ENCODE measurements at places on chromosomes 6 and 20.
A peak's percentile ranks its signal among the peaks of the same experiment; 100 is the strongest.

GRCh38 chr20:21511850-21512633 is 1.8 kb downstream of the NKX2-2 start:
- peak; percentile 37 for DNase-seq

GRCh38 chr6:56699066-56699654 is 56.5 kb upstream of the DST start:
- no peak for DNase-seq

DNA sequence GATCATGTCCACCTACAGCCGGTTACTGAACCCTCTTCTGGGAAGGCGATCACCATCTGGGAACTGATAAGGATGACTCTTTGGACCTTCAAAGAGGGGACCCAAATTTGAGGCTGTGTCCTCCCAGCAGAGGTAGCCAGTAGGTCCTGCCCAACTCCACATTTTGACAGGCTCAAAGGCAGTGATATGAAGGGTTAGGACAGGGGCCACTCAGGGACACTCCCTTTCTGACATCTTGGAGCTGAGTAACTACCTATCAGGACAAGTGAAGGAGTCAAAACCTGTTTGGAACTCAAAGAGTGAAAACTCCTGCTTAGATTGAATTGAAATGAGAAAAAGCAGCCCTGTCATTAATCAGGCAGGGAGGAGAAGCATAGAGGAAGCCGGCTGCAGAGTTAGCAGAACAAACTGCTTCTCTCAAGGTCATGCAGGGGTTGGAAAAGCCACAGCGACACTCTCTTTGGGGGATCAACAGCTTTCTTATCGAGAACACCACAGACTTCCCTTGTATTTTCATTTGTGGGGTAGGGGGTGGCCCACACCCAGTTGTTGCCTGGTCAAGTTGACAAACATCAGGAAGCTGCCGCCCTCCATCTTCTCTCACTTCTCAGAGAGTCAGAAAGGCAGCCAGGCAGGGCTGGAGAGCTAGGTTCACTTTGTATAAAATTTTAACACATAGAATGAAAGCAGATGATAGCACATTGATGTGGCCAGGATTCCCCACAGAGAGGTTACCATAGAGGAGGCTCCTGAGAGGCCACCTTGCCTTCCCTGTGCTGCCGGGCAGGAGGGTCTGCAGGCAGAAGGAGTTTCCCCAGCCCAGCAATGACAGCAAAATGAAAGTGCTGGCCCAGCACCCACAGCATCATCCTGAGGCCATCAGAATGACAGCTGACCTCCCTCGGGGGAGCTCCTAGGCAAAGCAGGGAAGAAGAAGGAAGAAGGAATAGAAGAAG is 47.6 kb downstream of the AGPAT4 start:
- peak; percentile 62 for DNase-seq

DNA sequence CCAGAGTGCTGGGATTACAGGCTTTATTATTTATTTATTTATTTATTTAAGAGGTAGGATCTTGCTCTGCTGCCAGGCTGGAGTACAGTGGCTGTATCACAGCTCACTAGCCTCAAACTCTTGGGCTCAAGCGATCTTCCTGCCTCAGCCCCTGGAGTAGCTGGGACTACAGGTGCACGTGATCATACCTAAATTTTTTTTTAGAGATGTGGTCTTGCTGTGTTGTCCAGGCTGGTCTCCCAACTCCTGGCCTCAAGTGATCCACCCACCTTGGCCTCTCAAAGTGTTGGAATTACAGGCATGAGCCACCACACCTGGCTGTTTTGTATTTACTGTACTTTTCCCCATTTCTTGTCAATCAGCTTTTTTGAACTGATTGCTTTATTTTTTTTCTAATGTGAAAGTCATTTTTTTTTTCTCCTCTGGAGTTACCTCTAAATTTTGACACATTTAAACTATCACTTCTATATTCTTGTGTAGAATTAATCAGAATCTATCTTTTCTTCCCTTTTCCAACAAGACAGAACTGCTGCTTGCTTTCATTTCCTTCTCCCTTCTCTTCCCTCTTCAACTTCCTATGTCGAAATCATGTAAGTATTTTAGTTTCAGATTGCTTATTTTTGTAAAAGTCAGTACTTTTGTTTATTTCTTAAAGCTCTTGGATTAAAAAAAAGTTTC is 12.0 kb downstream of the PANK2 start:
- DNase-seq = no peak

GRCh38 chr20:33490023-33490933 is at the start of gene CBFA2T2:
CBFA2T2 (plus strand) TSS chr20:33490096; CDS start chr20:33490268, 172 bp downstream.
- DNase-seq = peak; percentile 90

DNA sequence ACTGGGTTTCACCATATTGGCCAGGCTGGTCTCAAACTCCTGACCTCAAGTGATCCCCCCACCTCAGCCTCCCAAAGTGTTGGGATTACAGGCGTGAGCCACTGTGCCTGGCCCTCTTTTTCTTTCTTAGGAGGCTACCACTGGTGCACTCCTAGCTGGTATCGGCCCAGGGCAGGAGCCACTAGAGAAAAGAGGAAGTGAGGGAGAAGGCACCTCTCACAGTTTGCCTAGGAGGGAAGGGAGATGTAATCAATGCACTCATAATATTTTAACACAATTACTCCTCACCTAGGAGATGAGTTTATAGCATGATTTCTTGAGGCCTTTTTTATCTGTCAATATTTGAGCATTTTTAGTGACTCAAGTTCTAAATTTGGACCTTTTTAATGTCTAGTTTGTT is 189.0 kb upstream of the SOX4 start:
- DNase-seq = no peak

GRCh38 chr6:21518317-21518716 is 75.2 kb upstream of the SOX4 start:
- no peak for DNase-seq

- no peak for DNase-seq
These were observed 201.0 kb upstream of the STXBP5 start for GRCh38 chr6:147003186-147003585.

DNA sequence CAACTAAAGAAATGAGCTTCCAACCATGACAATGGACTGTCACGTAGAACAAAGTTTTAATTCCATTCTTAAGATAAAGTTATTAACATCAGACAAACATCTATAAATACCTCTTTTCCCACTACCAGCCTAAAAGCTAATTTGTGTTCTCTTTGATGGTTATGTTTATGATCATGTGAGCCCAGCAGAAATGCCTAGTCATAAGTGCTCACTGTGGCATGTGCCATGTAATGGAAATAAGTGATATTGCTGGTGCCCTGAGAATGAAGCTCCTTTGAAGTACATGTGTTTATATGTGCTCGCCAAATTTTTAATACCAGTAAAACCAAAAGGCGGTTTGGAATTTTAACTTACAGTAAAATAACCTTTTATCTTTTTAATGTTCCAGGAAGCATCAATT is 205.8 kb downstream of the ISM1 start:
- DNase-seq = no peak

GRCh38 chr20:740162-740561 is 28.1 kb downstream of the SLC52A3 start:
- no peak for DNase-seq

DNA sequence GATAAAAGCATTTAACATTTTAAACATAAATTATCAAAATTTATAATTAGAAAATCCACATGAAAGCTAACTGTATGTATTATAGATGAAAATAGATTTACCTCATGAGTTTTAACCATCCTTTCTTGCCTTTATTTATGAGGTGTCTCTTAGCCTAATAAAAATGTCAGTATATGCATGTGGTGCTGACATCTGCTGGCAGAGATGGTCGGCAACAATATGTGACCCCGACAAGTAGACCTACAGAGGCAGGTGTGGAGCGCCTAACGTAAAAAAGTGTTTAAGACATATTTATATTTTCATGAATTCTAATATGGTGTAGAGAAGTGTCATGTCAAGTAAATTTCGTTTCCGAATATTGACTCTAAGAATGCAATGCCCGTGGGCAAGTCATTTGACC is 149.0 kb upstream of the FUT9 start:
- peak; percentile 41 for DNase-seq

DNA sequence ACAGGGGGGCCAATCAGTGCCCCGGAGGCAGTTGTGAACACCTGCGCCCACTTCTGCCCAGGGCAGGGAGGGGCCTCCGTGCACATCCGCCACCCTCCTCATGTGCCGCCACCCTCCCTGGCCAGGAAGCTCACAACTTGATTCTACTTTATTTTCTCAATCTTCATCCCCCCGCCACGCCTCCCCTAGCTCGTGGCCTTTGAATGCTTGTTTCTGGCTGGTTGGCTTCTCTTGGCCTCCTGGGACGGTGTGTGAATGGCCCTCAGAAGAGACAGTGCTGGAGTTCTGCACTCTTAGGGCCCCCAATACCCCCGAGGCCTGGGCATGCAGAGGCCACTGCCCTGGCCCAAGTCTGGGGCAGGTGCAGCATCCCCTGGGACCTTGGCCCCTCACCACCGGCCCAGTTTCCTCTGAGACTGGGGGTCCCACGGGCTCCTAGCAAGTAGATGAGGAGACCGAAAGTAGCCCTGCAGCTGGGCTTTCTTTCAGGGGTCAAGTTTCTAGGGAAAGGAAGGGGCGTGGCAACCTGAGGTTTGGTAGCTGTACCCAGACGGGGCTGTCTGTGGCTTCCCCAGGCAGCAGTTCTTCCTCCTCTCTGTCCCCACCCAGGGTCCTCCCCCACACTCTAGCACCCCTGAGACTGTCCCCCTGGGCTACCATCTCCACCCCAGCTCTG is 1.3 kb downstream of the RGS19 start:
- DNase-seq = peak; percentile 62

GRCh38 chr6:160121981-160122380 is 366 bp downstream of the SLC22A1 start:
- no peak for DNase-seq

DNA sequence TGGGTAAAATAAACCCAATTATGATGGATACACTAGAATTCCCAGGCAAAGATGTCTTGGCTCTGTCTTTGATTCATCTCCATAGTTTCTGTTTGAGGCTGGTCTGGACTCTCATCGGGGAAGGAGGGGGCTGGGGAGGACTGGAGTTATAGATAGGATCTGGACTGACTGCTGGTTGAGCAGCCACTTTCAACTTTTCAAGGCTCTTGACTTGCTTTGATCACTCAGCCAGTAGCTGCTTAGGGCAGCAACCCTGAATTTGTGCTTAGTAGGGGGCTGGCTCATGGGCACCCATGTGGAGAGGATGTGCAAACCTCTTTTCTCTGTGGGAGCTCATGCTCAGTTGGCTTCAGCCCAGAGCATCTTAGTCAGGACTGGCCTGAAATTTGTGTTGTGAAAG is 114.0 kb upstream of the NEDD9 start:
- no peak for DNase-seq

DNA sequence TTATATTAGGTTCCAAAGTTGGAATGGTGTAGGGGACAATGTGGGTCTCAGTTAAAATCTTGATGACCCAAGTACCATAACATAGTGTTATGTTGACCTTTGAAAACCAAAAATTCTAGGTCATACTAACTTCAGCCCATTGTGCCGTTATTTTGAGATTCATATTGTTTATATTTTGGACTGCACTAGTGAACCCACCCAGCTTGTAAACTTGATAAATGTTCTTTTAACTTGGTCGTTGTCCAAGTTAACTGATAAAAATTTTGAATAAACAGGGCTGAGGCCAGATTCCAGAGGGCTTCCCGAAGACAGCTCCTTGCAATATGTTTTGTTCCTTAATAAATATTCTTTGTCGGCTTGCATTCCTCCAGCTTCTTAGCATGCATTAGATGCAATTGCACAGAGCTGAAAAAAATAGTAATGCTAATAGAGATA is 90.3 kb downstream of the BCAS1 start:
- DNase-seq = peak; percentile 51

- no peak for DNase-seq
These were observed 32.6 kb upstream of the RNF182 start for GRCh38 chr6:13892017-13892645.

DNA sequence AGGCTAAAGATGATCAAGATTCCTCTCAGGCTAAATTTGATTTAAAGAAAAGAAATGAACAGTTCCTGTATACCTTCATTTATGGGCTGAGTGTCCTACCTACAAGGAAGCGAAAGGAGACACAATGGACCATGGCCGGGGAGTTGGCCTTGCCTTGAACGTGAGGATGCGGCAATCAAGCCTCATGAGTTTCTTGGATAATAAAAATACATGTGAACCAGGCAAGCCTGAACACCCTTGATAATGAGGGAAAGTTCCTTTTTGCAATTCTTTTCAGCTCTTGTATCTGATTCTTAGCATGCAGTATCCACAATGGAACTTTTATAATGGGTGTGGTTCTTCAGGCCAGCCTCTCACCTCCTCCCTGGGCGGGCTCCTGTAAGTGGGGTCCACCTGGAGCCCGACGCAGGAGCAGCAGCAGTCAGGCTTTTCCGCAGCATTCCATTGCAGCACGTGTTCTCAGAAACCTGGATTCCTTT is 83.8 kb downstream of the RNASET2 start:
- peak; percentile 32 for DNase-seq

DNA sequence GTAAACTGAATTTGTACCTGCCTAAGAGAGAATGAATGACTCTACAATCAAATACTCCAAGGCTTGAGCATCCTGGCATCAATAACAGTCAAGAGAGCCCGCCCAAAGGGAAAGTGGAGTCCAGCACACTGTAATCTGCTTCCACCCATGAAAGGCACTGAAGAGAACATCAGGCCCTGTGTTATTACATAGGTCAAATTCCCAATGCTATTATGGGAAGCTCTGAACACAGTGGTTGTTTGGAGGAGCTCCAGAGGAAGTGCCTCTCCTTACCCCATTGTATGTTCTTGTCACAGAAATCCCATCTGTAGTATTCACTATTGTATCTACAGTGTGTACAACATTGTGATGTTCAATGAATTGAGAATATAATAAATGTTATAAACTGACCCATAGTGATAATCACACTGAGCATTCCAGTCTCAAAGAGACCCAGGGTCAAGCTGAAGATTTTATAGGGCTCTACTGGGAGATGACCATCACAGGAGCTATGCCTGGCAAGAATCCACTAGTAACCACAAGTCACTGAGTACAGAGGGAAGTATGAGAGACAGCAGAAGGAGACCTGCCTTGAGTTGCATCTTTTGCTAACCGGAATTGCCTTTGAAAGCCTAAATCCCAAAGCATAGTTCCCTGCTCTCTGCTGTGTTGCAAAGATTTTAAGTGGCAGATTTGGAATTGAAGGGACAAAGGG is 446.7 kb downstream of the GJA1 start:
- no peak for DNase-seq

DNA sequence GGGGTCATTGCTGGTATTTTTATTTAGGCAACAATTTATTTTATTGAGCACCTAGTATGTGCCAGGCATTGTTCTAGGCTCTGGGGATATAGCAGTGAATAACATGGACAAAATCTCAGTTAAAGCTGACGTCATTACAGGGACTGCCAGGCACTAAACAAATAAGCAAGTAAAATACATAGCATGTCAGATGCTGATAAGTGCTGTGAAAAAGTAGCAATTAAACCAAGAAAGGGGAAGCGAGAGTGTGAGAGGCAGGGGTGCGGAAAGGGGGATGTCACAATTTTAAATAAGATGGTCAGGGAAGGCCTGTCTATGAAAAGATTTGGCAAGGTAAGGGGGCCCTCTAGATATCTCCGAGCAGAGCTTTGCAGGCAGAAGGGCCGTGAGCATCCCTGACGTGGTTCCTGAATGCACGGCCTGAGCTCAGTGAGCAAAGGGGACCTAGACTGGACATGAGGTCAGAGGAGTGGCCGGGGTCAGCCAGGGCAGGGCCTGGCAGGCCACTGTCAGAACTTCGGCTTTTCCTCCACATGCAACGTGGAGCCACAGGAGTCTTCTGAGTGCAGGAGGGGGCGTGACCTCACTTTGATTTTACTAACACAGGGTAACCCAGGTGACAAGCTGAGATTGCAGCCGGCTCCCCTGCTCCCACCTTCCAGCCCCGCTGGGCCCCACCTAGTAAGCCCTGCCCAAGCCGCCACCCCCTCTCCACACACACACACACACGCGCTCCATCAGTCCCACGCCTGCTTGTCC is 24.2 kb upstream of the SIRPA start:
- peak; percentile 80 for DNase-seq

GRCh38 chr20:22453244-22454080 is 130.9 kb downstream of the FOXA2 start:
- DNase-seq = peak; percentile 75

- DNase-seq = no peak
These were observed 75.6 kb upstream of the GNRH2 start for GRCh38 chr20:2967841-2968240.

All from stomach (tissue), 19 donors.